ENCODE measurements at places on chromosomes 1 and 21. TPM values are rescaled to one million over a fixed set of nuclear protein-coding genes. Genes with fewer than 3 reads are reported as not detected.

DNA sequence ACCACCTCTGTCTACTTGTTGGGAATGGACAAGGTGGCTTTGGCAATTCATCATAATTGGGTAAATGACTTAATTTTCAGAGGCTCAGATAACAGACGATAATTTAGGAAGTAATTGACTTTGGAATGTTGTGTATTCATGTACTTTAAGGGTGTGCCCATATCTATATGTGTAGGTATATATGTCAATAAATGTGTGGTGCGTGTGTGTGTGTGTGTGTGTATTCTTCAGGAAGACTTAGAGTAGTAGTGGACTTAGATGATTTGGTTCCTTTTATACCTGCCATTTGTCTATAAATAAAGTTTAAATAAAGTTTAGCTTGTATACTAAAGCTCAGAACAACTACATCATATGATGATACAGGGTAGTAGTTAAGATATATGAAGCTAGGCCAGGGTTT lies 20.0 kb upstream of the JUN start:
- H3K36me3 ChIP-seq = no peaks in the 10 kb centered on the region
- H3K27ac ChIP-seq = no peak overlapping the region
- H3K4me1 ChIP-seq = no peaks in the 10 kb centered on the region
- no peaks in the 10 kb centered on the region for H3K27me3 ChIP-seq
- no peak overlapping the region for H3K4me3 ChIP-seq

GRCh38 chr21:42161401-42161955 lies 57.5 kb upstream of the ABCG1 start:
- H3K27ac ChIP-seq = no peak overlapping the region
- no peak for DNase-seq
- peaks cover 6% of the 10 kb centered on the region for H3K4me1 ChIP-seq
- no peak overlapping the region for H3K4me3 ChIP-seq

DNA sequence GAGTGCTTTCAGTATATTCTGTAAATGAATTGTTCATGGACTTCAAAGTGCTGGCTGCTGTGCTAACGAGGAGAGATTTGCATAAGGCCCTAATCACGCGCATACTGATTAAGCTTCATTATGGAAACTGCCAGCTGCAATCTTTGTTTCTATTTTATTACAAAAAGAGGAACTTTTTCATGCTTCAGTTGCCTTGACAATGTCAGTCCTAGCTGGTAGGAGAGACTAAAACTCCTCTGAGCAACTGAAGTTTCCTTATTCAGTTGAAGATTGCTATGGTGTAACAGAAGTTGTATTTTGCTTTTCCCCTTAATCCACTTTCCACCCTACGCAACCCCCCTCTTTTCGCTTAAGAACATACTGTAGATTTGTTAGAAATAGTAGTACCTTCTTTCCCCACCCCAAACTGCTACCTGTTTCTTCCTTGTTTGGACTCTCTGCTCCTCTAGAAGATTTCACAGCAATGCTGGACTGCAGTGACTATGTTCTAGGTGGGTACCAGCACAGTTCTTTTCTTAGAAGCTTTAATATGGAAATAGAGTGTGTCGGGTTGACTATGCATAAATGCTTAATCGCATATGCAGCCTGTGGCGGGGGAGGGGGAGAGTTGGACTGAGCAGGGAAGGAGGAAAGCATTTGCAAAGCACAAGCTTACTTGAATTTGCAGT lies 108.3 kb downstream of the POU2F1 start:
- no peaks in the 10 kb centered on the region for H3K4me1 ChIP-seq
- H3K36me3 ChIP-seq = peaks cover 7% of the 10 kb centered on the region
- no peak overlapping the region for H3K4me3 ChIP-seq
- no peak for DNase-seq
- H3K27me3 ChIP-seq = no peaks in the 10 kb centered on the region

DNA sequence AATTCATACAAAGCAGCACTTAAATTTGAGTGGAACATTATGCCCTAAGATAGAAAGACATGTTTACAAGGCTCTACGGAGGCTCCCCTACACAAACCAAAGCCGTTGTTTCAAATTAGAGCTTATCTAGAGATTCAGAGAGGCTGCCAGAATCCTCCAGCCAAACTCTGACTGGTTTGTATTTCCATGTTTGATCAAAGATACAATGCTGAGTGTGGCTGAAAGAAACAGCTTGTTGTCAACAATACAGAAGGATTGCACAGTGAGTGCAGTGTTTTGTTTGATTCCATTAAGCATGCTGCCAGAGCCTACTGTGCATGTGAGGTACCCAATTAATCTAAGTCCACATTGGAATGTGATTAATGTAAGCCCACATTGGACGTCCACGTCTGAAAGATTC lies 402.7 kb downstream of the DISC1 start:
- no peak overlapping the region for H3K4me3 ChIP-seq
- H3K27me3 ChIP-seq = no peaks in the 10 kb centered on the region
- no peak overlapping the region for H3K27ac ChIP-seq
- H3K4me1 ChIP-seq = peaks cover 7% of the 10 kb centered on the region

Gene RNU1-4
- total RNA-seq = not detected

Gene IGSF9
- 5.4 TPM for total RNA-seq

Gene NES
- 173 TPM for total RNA-seq

Gene ST6GALNAC5
- 1.9 TPM for total RNA-seq

Gene SPRR1B
- not detected for total RNA-seq

Measured in right atrium auricular region (tissue), 2 donors.